Fibroblast of lung (primary cell): ENCODE measurements at places on chromosomes 4 and X. TPM values are rescaled to one million over a fixed set of nuclear protein-coding genes. Genes with fewer than 3 reads are reported as not detected.
A peak's percentile ranks its signal among the peaks of the same experiment; 100 is the strongest.

ANKRD50 gene
- total RNA-seq: 21.3 and 28.4 TPM in 2 replicates

ZNF732 gene
- 0.26 and 0.33 TPM in 2 replicates for total RNA-seq

SRPX gene
- 84.9 and 91.2 TPM in 2 replicates for total RNA-seq

ENPP6 gene
- total RNA-seq: under 0.01 and 0.17 TPM in 2 replicates

FAT4 gene
- 9.0 and 17.8 TPM in 2 replicates for total RNA-seq

NOX1 gene
- not detected in 2 replicates for total RNA-seq

ATP2B3 gene
- not detected in 2 replicates for total RNA-seq

RHOXF1 gene
- total RNA-seq: not detected in 2 replicates

HAND2 gene
- total RNA-seq: under 0.01 TPM in 2 replicates

SPATA18 gene
- total RNA-seq: 17.7 and 20.5 TPM in 2 replicates

FGF2 gene
- 57.8 and 98.3 TPM in 2 replicates for total RNA-seq

GAGE12F gene
- total RNA-seq: not detected in 2 replicates

CLDN22 gene
- under 0.01 TPM in 1 of 2 replicates, not detected in the other for total RNA-seq

RAB41 gene
- total RNA-seq: not detected in 2 replicates

GRIA3 gene
- total RNA-seq: 1.3 and 2.3 TPM in 2 replicates

TMEM128 gene
- 21.3 and 26.4 TPM in 2 replicates for total RNA-seq

VGLL1 gene
- total RNA-seq: not detected in 2 replicates

TDO2 gene
- total RNA-seq: 1.5 and 14.4 TPM in 2 replicates

CNOT6L gene
- total RNA-seq: 11.8 and 12.7 TPM in 2 replicates

LPAR4 gene
- 0.50 and 0.51 TPM in 2 replicates for total RNA-seq

MEPE gene
- not detected in 2 replicates for total RNA-seq

- DNase-seq: no peak
Observed at GRCh38 chr4:1761130-1761689, 31.9 kb upstream of the FGFR3 start.

DNA sequence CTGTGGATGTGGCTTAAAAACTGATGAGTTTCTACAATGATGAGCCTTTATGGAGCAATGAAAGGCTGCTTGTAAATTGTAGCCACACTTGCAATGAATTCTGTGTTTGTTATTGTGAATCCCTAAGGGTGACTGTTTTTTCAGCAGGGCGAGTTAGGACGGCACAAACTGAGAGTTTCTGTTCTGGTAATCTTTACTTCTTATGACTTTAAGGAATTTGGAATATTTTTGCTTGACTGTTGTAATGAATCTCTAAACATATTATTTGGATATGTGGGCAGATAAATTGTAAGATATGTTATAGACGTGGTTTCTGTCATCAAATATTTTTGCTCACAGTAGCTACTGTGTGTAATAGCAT lies 22.2 kb downstream of the RBPJ start:
- peak; percentile 69 for DNase-seq

DNA sequence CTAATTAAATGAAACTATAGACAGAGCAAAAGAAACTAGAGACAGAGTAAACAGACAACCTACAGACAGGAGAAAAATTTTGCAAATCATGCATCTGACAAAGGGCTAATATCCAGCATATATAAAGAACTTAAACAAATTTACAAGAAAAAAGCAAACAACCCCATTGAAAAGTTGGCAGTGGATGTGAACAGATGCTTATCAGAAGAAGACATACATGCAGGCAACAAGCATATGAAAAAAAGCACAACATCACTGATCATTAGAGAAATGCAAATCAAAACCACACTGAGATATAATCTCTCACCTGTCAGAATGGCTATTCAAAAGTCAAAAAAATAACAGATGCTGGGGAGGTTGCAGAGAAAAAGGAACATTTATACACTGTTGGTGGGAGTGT lies 14.8 kb downstream of the ZNF280C start:
- DNase-seq: no peak

GRCh38 chrX:56757327-56757726 lies 28.3 kb downstream of the NBDY start:
- no peak for DNase-seq

GRCh38 chrX:54807524-54808108 lies at the start of gene MAGED2:
TSS of gene MAGED2 (plus strand) at chrX:54807745. CDS start at chrX:54809332, 1,587 bp downstream.
- DNase-seq: peak; percentile 34

DNA sequence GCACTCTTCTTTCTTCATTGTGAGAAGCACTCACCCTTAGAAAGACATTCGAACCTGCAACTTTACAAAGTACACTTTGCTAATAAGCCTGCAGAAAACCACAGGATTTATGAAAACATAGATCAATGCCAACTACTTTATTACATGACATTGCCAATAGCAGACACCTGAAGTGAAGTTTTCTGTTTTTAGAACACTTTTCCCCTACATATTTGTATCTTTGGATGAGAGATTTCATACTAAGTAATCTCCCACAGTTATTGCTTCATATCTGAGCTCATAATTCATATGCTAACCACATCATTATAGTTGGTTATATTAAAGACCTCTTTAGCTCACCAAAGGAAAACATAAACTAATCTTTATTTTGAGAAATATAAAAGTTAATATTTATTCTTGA lies 276.5 kb upstream of the CTSO start:
- no peak for DNase-seq

DNA sequence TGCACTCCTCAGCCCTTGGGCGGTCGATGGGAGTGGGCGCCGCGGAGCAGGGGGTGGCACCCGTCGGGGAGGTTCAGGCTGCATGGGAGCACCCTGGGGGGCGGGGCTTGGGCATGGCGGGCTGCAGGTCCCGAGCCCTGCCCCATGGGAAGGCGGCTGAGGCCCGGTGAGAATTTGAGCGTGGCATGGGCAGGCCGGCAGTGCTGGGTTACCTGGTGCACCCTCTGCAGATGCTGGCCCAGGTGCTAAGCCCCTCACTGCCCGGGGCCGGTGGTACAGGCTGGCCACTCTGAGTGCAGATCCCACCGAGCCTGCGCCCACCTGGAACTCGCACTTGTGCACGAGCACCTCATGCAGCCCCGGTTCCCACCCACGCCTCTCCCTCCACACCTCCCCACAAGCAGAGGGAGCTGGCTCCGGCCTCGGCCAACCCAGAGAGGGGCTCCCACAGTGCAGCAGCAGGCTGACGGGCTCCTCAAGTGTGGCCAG lies 556.3 kb downstream of the GALNTL6 start:
- DNase-seq: no peak

DNA sequence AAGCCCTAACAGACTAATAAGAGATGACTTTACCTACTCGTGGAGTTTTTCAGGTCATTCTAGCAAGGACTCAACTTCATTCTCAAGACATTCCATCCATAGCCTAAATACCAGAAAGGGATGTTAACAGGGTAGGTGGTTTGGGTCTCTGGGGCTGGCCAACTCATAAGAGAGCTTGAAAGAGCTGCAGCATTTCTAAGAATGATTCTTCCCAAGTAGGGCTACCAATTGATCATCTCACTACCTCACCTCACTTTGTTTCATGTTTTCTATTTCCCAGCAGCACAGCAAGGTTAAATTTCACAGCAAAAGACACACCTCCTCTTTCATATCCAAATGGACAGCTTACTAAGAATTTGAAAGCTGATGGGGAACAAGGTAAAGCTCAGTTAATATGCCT lies 614.8 kb upstream of the DIPK2B start:
- peak; percentile 50 for DNase-seq

DNA sequence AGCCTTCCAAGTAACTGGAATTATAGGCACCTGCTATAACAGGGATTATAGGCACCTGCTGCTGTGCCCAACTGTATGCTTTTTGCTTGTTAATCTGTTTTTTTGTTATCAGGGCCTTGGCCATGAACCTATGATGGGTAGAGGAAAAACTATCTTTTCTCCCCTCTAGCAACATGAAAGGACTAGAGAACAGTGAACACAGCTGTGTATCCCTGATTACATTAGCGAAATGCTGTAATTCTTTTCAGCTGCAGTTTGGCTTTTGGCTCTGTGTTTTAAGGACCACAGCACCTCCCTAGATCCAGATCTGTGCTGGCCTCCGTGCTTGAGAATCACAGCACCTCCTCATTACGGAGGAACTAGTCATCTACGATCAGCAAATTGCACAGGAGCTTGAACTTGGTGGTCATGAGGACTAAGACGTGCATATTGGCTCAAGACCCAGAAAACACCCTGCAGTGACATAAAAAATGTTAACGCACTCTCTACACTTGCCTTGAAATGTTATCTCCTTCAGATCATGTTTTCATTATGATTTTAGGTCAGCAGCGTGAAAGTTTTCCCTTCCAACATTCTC lies 57.7 kb upstream of the S100G start:
- no peak for DNase-seq

DNA sequence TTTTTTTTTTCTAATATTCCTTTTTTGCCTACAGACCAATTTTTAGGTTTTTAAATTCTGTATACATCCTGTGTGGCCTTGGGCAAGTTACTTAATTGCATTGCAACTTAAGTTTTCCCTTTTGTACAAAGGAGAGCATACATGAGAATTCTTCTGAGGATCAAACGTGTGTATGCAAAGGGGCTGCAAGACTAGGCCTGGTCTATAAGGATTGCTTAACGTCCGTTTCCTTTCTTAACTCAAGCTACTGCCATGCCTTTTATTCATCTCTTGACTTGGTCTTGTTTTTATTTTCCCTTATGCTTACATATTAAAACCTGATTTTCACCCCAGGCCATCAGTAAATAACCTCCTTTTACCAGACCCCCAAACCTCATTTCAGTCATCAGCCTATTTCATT lies 13.6 kb downstream of the RBPJ start:
- no peak for DNase-seq

- no peak for DNase-seq
Observed at GRCh38 chr4:180152831-180153230, 2090.4 kb upstream of the TENM3 start.

GRCh38 chr4:56229947-56230346 lies 157.3 kb downstream of the AASDH start:
- no peak for DNase-seq

GRCh38 chrX:74371425-74372222 lies 49.7 kb upstream of the SLC16A2 start:
- peak; percentile 3 for DNase-seq

DNA sequence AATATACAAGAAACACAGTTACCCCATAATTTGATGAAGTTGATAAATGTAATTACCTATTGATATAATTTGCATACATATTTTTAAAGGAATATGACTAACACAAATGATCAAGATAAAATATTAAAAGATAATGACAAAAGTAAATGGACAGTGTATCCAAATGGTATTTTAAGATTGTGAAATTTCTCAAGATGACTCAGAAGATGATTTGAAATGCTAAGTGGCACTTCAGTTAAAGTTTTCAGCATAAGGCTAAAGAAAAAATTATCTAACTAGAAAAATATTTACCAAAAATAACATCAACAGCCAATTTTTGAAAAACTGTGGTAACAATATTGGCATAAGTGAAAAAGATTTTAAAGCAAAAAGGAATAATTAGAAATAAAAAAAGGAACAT lies 248.4 kb upstream of the NDST4 start:
- DNase-seq: no peak

- DNase-seq: no peak
Observed at GRCh38 chr4:158133551-158133950, 39.3 kb downstream of the GASK1B start.

DNA sequence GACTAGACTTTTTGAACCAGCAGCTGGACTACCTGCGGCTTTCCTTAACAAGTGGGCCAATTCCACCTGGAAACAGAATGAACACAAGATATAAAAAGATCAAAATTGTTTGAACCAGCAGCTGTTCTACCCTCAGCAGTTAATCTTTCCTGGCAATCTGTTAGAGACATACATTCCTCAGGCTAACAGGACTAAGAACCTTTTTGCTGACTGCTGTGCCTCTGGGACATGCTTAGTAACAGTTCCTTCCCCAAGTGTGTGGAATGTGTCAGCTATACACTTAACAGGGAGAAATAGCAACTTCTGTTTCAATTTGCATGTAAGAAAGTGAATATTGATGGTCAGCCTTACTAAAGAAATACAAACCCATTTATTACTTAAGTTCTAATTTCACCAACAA lies 554.4 kb downstream of the ARAP2 start:
- DNase-seq: no peak

DNA sequence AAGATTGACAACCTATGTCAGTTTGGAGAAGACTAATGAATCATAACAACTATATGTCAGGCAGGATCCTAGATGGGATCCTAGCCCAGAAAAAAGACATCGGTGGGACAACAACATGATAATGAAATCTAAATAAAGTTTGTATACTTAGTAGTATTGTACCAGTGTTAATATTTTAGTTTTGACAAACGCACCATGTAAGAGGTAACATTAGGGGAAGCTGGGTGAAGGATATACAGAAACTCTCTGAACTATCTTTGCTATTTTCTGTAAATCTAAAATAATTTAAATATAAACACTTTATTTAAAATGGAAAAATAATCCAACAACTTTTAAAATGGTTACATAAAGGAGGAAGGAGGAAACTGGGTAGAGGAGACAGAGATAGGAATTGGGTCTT lies 105.6 kb upstream of the AP1S2 start:
- no peak for DNase-seq

DNA sequence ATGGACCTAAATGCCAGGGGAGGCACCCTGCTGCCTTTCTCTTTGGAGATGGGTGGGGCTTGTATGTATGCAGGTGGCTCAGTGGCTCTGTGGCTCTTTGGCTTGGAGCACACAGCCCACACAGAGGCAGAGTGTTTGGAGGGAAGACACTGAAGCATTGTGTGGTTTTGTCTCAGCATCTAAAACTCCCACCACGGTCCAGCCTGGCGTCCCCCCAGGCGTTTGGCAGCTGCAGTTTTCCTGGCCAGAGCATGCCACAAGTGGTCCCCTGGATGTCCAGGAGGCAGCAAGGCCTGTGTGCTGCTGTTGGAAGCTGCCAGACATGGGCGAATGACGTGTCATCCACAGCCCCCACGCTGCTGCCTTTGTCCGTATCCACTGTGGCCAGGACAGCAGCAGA lies 32.2 kb upstream of the PSAPL1 start:
- DNase-seq: no peak

GRCh38 chr4:150206954-150207353 lies 128.7 kb downstream of the DCLK2 start:
- no peak for DNase-seq

DNA sequence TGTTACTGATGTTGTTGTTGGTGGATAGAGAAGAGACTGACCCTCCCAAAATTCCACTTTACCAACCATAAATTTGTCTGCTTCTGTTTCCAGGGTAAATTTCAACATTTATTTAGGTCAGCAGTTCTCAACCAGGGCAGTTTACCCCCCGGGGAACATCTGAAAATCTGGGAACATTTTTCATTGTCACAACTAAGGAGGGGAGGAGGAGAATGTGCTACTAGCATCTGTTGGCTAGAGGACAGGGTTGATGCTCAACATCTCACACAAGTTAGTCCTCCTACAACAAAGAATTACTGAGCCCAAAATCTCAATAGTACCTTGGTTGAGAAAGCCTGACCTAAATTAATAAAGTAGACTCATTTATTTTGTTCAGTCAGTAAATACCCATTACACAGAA lies 25.7 kb downstream of the KCTD8 start:
- DNase-seq: no peak

- no peak for DNase-seq
Observed at GRCh38 chr4:38152721-38153386, 192.7 kb downstream of the PTTG2 start.

DNA sequence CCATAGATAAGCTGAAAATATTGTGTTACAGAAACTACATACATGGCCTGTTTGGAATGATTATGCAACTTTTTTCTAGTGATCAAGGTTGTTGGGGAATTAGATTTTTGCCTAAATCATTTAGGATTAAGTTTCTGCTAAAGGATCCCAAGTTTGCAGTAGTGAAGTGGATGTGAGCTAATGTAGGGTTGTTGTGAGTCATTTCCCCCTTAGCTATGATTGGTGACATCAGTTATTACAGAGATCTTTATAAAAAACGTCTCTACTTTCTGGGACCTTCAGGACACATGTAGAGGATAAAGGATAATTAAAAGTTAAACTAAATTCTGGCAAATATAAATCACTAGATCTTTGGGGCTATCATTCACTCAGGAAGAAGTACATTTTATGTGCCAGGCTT lies 133.3 kb downstream of the GATB start:
- no peak for DNase-seq

- DNase-seq: no peak
Observed at GRCh38 chrX:129979207-129979920, 3.1 kb upstream of the BCORL1 start.
